ENCODE measurements at places on chromosomes 12 and 14.

- DNase-seq = no peak
These were observed 16.1 kb downstream of the PAWR start for GRCh38 chr12:79674629-79675028.

- DNase-seq = no peak
These were observed 62.5 kb downstream of the MAPKAPK5 start for GRCh38 chr12:111904446-111904975.

DNA sequence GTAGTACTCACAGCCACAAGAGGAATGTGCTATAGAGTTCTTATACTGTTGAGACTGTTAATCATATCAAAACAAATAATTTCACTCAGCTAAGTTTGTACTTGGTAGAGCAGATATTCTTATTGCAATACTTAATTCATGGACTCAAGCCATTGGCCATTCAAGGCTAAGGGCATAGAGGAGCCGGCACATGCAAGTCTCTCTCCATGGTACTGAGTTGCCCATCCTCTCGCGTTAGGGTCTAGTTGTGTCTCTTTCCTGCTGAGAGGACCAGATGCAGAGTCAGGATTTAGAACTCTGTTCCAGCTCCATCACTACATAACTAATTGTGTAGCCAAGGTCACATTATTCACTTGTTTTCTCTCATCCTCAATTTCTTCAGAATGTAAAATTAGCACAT lies 14.4 kb upstream of the TUNAR start:
- DNase-seq = no peak

DNA sequence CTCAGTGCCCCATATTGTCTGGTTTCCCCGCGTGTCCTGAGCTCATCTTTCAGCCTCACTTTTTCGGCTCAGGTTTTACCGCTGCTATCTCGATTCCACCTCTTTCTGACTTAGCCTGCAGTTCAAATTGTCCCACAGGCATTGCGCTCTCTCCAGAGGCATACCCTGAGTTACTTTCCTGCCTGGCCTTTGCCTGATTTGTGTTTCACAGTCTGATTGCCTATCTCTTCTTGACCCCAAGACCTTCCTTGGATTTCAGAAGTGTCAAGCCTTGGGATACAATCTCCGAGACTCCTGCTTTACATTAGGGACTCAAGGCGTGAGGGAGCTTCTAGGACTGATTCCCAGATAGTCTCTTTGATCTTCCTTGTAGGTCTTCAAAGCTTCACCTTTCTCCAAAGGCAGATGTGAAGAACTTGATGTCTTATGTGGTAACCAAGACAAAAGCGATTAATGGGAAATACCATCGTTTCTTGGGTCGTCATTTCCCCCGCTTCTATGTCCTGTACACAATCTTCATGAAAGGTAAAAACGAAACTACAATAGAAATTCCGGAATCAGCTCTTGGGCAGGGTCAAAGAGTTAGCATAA lies 629 bp downstream of the LETMD1 start:
- DNase-seq = no peak

GRCh38 chr12:27869567-27869966 lies 89.5 kb upstream of the MANSC4 start:
- DNase-seq = no peak

- peak; percentile 9 for DNase-seq
These were observed 14.2 kb downstream of the WIF1 start for GRCh38 chr12:65106948-65107347.

- DNase-seq = no peak
These were observed 130.7 kb upstream of the HIF1A start for GRCh38 chr14:61564618-61565091.

- no peak for DNase-seq
These were observed 27.4 kb downstream of the PTPN11 start for GRCh38 chr12:112446008-112446725.

- no peak for DNase-seq
These were observed 69.0 kb upstream of the OVCH1 start for GRCh38 chr12:29566441-29566840.

- DNase-seq = no peak
These were observed 121.9 kb downstream of the CAND1 start for GRCh38 chr12:67391034-67391433.

GRCh38 chr12:97075161-97075933 lies 168.3 kb downstream of the NEDD1 start:
- DNase-seq = no peak

GRCh38 chr12:55703901-55704761 lies 3.6 kb downstream of the ITGA7 start:
- DNase-seq = no peak

DNA sequence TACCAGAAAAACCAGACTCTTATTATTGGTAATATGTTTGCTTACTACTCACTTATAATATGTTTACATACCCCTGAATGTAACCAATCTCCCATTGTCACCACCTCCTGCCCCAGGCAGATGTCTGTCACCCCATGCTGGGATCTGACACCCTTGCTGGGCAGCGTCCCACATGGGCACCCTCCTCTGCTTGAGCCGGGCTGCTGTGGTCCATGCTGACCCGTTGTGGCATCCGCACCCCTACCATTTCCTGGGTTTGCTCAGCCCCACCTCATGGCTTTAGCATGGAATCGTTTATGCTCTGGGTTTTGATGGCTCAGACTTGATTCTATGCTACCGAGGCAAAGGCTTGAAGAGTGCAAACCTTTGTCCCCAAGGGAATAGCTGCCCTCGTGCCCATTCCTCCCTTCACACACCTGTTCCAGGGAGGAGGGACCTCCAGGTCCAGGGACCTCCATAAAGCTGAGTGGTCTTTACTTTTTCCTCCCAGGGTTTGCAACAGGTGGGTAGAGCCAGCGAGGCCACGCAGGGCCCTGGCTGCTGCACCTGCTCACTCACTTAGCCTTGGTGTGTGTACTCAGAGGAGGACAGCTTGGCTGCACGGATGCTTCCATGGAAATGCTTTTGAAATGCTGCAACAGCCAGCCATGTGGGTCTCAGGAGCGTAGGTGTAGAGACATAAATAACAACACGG lies 68.7 kb downstream of the PRMT8 start:
- DNase-seq = no peak

- no peak for DNase-seq
These were observed 1.7 kb downstream of the PRPF40B start for GRCh38 chr12:49624921-49625577.

- peak; percentile 82 for DNase-seq
These were observed 52.3 kb upstream of the TMEM263 start for GRCh38 chr12:106903241-106903945.

- no peak for DNase-seq
These were observed 153.0 kb upstream of the DIO2 start for GRCh38 chr14:80364274-80364673.

- DNase-seq = no peak
These were observed 8.2 kb downstream of the TDG start for GRCh38 chr12:103973909-103974308.

DNA sequence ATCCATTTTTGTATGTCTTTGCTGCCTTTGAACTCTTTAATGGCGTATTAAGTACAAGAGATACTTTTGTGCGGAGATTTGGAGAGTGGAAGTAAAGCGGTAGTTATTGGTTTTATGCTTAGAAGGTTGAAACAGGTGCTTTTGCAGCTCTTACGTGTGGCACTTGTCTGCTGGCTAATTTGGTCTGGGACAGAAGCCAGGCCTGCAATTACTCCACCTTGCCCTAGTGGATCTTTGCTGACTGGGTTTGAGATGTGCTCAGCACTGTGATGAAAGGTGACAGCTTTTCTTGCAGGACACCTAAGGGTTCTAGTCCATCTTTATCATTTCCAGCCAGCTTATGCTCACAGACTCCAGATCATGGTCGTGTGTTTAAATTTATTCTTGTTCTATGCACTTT lies 252.5 kb downstream of the RPL10L start:
- DNase-seq = no peak

- no peak for DNase-seq
These were observed 9.4 kb upstream of the VTI1B start for GRCh38 chr14:67683842-67684241.

DNA sequence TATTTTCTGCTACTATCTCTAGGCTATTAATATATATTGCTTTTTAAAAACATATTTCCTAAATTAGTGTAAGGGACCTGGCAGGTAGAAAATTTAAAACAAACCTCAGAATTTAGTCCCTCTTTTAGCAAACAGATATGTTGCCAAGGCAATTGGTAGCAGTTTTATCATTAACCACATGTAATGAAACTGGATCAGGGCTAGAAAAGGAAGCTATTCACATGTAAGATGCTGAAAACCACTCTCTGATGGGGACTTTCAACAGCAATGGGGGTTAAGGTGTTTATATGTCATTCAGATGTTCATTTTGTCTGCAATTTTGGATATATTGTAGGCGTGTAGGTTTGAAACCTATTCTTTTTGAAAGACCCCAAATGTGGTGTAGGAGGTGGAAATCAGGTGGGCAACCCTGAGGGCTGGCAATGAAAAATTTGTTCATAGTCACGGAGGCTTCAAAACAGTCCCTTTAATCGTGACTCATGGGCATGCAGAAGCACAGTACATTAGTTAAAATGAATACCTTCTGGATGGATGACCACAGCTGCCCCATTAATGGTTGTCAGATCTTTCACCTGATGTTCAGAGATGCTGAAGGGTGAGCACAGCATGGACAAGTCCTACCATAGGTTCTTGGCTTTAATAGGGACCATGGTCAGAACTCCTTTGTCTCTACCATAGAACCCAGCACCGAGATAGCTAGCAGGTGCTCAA lies 5.9 kb upstream of the PKP2 start:
- no peak for DNase-seq

GRCh38 chr12:30484658-30485057 lies 211.0 kb downstream of the IPO8 start:
- no peak for DNase-seq

DNA sequence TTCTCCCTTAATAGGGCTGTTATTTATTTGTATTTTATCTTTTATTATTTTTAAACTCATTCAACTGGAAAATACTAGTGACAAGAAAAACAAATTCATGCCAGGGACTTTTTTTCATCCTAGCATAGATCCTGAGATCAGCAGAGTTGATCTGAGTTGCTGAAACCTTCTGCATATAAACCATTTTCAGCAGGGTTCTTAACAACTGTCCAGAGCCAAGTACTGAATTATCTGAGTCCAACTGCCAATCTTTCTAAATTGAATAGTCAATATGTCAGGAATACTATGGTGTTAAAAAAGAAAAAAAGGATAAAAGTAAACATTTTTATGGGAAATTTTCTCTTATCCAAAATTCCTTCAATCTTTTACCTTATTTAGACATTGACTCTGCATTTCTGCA lies 28.6 kb downstream of the CDC42BPB start:
- DNase-seq = no peak

DNA sequence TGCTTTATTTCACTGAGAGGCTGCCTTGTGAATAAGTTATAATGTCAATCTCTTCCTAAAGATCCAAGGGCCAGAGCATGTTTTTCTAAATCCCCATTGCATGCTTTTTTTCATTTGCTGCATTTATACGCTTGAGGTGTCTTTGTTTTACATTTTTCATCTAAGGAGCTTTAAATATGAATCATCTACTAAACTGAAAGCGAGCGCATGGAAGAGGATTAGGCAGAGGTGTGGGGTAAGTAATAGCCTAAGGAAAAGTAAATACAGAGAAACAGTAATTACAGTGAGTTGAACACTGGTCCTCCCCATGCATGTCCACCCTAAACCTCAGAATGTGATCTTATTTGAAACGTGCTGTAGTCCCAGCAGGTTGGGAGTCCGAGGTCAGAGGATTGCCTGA lies 76.4 kb upstream of the METAP2 start:
- DNase-seq = no peak

GRCh38 chr14:30541318-30541717 lies 17.6 kb upstream of the G2E3 start:
- DNase-seq = no peak

DNA sequence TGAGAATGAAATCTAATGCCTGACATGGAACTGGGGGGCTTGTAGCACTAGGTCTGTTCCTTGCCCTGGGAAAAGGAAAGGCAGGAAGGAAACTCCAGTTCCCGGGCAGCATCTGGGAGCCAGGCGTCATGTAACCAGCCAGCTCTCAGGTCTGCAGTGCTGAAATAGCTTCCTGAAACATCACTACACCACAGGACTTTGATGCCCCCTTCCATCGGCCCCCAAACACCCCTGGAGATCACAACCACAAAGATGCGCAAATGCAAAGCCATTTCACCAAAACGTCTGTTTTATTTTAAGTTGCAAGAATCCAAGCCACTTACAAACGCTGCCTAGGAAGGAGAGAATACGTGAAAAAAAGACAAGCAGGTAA lies 40.9 kb downstream of the KCTD10 start:
- DNase-seq = no peak

- DNase-seq = no peak
These were observed 36.4 kb downstream of the ITPK1 start for GRCh38 chr14:93079321-93079720.

DNA sequence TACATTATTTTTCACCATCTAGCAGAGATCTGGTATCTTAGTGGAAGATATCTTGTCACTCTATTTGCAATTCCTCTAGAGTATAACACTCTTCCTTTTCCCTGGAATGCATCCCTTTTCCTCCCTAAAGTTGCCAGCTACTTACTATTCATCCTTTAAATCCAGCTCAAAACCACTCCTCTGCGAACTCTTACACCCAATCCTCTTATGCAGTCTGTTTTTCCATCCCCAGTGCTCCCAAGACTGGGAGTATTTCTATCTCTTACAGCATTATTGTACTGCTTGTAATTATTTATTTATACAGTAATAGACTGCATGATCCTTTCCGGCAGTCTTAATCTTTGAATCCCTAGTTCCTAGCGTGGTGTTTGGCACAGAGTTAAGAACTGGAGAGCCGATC lies 2.9 kb upstream of the SRGAP1 start:
- no peak for DNase-seq

- no peak for DNase-seq
These were observed 465.8 kb downstream of the APAF1 start for GRCh38 chr12:99110868-99111267.

GRCh38 chr14:93996130-93996695 lies 888 bp upstream of the CCDC197 start:
- no peak for DNase-seq

- DNase-seq = no peak
These were observed 25.7 kb downstream of the SFSWAP start for GRCh38 chr12:131736446-131737149.

DNA sequence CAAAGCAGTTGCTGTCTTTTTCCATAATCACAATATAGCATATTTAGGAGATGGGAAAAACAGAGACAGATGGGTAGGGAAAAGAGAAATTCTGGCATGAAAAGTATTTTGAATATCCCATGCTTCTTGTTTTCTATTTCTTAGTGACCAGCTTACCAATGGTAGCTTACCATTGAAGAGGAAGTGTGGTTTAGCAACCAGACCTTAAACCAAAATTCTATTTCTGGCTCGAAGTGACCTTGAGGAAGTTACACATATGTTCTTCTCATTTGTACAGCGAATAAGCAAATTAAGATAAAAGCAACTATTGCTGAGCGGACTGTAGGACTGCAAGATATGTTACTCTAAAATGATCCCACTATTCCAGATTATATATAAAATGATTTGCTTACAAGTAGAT lies 82.9 kb downstream of the FGD4 start:
- peak; percentile 44 for DNase-seq

DNA sequence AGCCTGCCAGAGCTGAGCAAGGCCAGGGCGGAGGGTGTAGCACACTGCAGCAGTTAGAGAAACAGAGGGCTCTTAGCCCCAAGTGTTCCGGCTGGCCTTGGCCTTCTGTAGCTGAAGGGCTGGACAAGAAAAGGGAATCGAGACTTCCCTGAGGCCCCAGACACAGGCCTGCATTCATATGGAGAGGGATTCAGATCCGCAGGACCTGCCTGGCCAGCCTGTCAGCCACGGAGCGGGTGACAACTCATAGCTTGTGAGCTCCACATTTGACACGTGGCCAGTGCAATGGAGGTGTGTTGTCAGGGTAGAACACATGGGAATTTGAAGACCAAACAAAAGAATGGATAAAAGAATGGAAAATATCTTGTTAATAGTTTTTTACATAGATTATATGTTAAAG lies 182.2 kb upstream of the GSC start:
- no peak for DNase-seq

- DNase-seq = no peak
These were observed 12.3 kb upstream of the RPS6KL1 start for GRCh38 chr14:74935360-74935680.

All from GM13976 (cell line).